ENCODE measurements at places on chromosomes 5 and 9. TPM values are rescaled to one million over a fixed set of nuclear protein-coding genes. Genes with fewer than 3 reads are reported as not detected.
A peak's percentile ranks its signal among the peaks of the same experiment; 100 is the strongest.

LHX2 gene
- not detected for total RNA-seq

ZBTB34 gene
- total RNA-seq, result 7.9 TPM

GRCh38 chr5:102099766-102100331 is 196.2 kb downstream of the SLCO4C1 start:
- no peak for DNase-seq

DNA sequence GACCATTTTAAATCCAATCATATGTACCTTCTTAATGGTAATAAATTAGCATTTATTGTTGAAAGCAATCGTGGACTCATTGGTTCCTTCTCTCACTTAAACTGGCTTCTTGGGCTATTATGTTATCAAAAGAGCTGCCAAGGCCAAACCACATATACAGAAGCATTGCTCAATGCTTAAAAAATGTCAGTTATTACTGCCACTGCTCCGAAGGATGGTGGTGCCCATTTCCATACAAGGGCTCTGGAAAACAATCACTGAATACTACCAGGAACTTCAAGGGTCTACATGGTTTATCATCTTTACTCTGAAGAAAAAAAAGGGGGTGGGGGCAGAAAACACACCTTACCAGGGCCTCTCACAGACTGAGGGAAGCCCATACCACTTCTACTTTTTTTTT is 104.3 kb downstream of the GNAQ start:
- DNase-seq, result no peak

DNA sequence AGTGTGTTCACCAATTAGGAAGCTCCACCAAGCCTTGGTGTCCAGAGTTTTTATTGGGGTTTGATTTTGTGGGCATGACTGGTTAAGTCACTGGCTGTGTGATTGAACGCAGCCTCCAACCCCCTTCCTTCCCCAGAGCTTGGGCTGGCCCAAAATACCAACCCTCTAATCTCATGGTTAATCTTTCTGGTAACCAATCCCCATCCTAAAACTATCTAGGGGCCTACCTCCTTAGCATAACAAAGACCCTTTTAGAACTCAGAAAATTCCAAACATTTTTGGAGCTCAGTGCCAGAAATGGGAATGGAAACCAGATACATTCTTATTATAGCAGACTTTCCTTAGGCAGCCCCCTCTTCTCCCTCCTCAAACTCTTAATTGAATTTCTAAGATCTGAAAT is 35.9 kb upstream of the HRH2 start:
- no peak for DNase-seq

DNA sequence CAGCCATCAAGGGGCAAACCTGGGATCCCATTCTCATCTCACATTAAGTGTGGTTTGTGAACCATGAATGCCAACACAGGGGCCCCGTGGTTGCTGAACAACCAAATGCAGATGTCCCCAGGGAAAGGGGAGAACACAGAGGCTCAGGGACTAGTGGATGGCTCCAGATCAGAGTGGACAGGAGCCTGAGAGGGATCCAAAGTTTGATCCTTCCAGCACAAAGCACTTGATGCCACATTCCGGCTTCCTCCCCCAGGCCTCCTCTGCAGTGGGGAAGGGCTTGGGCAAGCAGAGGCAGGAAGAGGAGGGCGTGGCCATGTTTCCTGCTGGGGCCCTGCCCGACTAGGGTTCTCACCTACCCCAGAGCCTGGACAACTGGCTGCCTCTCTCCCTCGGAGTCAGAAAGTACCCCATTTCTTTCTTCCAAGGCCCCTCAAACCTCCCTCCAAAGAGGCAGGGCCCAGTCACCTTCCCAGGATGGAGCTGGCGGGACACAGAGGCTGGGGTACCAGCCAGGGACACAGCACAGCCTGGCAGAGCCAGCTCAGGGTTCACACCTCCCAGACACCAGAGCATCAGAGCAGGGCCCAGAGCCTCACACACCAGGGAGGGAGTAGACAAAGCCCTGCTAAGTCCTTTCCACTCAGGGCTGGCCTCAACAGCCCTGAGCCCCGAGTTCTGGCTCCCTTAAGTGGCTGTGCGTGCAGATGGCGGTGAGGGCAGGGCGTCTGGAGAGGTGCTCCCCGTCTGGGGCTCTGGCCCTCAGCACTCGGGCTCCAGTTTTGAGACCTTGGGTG is 4.3 kb upstream of the RNF44 start:
- peak; percentile 44 for DNase-seq

DNA sequence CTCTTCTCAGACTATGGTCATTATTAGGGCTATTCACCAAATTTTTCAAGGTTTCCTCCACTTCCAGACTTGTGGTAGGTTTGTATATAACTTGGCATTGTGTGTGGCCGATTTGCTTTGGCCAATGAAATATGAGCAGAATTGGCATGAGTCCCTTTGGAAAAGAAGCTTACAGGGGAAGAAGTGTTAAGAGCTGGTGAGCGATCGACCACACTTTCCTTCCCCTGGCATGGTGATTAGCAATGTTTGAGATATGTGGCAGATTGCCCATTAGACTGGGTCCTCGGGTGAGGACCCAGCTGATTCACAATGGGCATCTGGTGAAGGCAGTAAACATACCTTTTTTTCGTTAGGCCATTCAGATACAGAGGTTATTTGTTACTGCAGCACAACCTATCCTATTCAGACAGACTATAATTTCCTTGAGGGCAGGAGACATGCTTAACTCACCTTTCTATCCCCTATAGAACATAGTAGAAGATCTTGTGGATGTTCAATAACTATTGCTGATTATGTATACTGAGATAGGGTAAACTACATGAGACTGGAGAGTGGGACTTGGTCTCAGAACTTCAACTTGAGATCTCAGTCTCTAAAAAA is 62.8 kb upstream of the KLF9 start:
- DNase-seq, result no peak
